ENCODE measurements at places on chromosomes 2 and 18.
A peak's percentile ranks its signal among the peaks of the same experiment; 100 is the strongest.

DNA sequence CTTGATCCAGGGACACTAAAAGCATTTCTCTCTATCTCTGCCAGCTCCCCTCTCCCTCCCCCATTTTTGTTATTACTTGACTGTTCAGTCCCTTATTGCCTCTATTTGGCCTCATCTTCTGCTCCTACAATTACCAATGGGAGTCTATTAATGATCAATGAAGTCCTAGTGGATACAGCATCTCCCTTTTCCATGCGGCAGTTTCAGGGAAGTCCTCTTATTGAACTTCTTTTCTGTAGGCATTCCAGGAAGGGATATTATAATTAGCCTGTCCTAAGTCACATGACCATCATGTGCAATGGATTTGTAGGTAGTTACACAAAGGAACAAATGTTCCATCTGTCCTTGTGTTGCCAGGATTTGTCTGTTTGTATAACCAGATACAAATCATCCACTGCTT is 495.1 kb upstream of the CNTNAP5 start:
- no peak for DNase-seq

- no peak for DNase-seq
These were observed 10.7 kb upstream of the RPL31 start for GRCh38 chr2:100991404-100991773.

- no peak for DNase-seq
These were observed 232.3 kb downstream of the KLHL29 start for GRCh38 chr2:23617167-23617810.

- no peak for DNase-seq
These were observed 25.4 kb upstream of the ST3GAL5 start for GRCh38 chr2:85913884-85914881.

DNA sequence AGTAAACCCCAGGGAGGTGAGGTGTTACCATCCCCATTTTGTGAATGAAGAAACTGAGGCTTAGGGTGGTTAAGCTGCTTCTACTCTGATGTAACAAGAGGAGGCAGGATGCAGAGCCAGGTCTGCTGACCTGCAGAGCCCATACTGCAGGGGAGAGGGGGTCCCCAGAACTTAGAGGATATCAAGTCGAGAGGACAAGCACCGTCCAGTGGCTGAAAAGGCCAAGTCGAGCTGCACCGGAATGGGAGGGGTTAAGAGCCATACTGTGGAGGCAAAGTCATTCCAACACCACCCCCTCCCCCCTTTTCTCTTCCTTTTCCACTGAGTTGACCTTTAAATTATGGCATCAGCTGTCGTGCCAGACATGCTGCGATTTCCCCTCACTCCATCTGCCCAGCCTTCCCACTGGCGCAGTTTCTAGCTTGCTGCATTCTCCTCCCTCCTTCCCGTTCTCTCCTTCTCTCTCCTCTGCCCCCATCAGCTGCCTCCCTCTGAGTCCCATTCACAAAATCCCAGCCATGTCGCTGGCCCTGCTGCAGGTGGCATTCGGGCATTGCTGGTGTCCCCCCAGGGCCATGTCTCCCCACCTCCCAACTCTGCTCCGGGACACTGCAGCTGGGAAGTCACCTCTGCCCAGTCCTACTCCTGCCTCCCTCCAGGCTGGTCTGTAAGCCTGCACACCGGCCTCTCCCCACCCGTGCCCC is 346.9 kb downstream of the DYSF start:
- no peak for DNase-seq

DNA sequence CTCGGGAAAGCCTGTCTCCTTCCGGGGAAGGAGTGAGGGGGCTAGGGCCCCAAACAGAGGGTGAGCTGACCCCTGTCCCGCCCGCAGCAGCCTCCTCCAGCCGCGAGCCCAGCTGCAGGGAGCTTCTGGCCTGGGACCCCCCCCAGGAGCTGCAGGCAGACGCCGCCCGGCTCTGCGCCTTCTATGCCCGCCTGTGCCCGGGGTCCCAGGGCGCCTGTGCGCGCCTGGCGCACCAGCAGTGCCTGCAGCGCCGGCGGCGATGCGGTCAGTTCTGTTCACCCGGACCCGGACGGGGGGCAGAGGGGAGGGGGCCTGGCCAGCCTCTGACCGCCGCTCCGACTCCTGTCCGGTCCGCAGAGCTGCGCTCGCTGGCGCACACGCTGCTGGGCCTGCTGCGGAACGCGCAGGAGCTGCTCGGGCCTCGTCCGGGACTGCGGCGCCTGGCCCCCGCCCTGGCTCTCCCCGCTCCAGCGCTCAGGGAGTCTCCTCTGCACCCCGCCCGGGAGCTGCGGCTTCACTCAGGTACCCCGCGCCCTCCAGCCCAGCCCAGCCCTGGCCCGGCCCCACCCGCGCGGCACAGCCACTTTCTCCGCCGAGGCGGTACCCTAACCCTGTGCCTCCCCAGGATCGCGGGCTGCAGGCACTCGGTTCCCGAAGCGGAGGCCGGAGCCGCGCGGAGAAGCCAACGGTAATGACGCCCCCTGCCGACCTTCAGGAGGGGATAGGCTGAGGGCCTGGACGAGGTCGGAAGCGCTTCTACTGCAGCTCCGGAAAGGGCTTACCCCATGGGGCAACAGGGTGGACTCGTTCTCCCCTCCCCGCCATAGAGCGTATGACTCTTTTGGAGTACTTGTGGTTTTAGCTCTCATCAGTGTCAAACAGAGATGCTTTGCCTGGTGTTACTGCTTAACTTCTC is 2.0 kb upstream of the CHRND start:
- peak; percentile 25 for DNase-seq

DNA sequence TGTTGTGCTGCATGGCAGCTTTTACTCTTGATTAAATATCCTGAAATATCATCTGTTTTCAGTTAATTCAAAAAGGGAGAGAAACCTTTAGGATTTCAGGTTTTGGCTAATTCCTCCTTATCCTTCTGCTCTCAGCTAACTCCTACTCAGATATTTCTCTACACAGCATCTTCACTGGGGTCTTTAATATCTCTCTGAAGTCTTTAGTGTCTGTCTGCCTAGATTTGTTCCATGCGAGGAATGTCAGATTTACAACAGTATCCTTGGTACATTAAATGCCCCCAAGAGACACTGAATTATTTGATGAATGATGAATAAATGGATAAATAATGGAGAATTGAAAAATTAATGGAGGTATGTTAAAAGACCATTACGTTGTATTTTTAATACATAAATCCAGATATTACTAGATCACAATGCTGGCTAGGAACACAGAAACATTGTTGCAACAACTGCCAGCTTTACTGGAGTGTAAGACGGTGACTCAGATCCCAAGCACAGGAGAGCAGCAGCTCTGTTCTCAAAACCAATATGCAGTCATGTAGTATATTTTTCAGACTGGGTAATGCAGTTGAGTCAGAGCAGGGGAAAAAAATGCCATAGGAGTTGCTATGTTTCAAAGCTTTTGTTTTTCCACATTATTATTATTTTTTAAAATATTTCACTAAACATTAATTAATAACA is 388.0 kb upstream of the SYT4 start:
- no peak for DNase-seq

GRCh38 chr2:81073412-81073811 is 768.9 kb upstream of the LRRTM1 start:
- no peak for DNase-seq

DNA sequence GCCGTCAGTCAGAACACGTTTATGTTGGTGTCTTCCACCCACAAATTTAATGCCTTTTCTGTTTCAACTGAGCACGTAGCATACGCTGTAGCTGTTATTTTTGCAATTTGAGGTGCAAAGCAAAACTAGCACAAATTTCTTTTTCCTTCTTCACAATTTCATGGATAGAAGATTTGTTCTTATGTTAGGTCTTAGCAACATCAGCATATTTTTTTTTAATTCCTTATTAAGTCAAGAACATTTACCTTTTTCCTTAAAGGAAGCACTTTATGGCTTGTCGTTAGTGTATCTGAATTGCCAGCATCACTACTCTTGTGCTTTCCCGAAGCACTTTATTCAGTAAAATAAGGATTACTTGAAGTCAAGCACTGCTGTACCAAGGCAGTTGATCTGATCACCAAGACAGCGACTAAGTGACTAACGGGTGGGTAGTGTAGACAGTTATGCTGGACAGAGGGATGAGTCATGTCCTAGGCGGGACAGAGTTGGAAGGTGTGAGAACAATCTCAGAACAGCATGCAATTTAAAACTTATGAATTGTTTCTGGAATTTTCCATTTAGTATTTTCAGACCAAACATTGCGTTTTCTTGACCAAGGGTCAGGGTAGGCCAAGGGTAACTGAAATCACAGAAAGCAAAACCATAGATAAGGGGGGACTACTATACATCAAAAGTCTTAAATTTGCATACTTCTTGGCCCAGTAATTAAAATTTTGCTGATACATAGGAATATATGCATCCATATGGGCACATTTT is 13.3 kb downstream of the BABAM2 start:
- no peak for DNase-seq
